Activated CD4-positive, alpha-beta T cell treated with anti-CD3 and anti-CD28 coated beads for 48 hours (primary cell): ENCODE measurements at places on chromosomes 6 and 20.
A peak's percentile ranks its signal among the peaks of the same experiment; 100 is the strongest.

DNA sequence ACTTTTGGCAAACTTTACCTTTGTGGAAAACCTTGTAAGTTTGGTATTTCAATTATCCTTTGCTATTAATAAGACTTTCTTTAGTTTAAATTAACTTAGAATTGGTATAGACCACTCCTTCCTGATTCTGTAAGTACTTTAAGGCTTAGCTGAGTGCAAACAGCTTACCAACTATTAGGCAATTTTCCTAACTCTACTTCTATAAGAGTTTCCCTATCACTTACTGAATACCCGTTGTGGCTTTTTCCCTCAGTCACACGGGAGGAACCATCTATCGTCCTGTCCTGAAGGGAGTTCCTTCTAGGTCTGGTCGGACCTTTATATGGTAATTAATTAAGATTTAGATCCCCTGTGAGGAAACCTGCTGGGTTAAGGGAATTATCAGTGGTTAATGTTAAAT lies 9.6 kb downstream of the SLC35A1 start:
- no peak for DNase-seq

DNA sequence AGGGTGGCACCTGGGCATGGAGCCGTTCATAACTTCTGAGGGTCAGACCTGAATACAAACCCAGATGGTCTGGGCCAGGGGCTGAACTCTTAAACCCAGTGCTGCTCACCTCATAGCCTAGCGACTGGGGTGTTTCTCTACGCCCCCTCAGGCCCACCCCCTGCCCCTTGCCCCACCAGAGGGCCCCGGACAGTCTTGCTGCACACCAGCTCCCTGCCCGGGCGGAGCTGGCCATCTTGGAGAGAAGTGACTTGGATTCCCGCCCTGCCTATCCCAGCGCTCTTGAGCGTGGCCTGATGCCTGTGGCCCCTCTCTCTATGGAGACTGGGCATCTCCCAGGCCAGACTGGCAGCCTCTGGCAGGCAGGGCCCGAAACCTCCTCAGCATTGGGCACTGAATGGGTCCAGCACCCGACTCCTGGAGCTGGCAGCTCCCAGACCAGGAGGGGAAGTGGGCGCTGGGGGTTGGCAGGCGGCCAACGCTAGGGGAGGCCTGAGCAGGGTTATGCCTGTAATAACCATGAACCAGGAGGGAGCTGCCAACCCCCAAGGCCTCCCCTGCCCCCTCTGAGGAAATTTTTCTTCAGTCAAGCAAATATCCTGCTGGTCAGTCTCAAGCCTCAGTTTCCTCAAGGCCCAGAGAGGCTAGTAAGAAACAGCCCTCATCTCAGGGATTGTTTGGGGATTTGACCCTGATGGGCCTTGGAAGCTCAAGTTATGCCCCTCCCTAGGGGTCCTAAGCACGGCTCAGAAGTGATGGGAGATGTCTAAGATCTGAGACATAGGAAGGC lies 169.5 kb downstream of the VEGFA start:
- no peak for DNase-seq

GRCh38 chr6:138128096-138128495 lies 20.9 kb upstream of the PERP start:
- no peak for DNase-seq

DNA sequence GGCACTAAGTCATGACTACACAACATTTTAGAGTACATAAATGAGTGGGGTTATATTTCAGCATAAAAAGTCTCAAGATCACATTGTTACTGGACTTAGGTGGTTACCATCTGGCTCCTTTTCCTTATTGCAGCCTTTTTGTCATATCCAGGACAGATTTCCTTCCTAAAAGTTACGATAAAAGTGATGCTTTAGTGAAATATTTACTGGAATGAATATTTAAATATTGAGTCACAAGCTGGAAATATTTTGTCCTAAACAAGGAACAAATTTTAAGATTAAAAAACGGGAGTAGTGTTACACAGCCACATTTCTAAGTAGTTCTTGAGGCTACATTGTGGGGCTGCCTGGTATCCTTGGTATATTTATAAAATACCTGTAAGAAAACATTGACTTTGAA lies 52.2 kb downstream of the CDC40 start:
- DNase-seq: no peak

GRCh38 chr20:21189761-21190523 lies 64.1 kb downstream of the KIZ start:
- no peak for DNase-seq

- DNase-seq: peak; percentile 31
Observed at GRCh38 chr6:87139236-87139635, 16.1 kb upstream of the ZNF292 start.

- no peak for DNase-seq
Observed at GRCh38 chr20:48975955-48976354, 54.4 kb downstream of the ARFGEF2 start.

DNA sequence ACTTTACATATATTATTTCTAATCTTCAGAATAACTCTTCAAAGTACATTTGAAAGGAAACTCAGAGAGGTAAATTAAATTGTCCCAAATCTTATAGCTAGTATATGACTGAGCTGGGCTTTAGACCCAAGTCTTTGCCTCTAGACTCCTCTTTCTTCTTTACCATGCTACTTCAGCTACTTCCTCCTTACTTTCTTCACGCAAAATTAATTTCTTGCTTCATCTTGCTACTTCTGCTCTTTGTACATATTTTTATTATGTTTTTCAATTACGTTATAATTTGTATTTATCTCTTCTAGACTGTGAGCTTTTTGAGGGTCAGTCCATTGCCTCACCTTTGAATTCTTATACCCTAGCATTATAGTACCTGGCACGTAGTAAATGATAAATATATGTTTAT lies 5.3 kb downstream of the TMEM170B start:
- DNase-seq: no peak

- DNase-seq: peak; percentile 68
Observed at GRCh38 chr6:43924222-43924702, 154.3 kb downstream of the VEGFA start.

DNA sequence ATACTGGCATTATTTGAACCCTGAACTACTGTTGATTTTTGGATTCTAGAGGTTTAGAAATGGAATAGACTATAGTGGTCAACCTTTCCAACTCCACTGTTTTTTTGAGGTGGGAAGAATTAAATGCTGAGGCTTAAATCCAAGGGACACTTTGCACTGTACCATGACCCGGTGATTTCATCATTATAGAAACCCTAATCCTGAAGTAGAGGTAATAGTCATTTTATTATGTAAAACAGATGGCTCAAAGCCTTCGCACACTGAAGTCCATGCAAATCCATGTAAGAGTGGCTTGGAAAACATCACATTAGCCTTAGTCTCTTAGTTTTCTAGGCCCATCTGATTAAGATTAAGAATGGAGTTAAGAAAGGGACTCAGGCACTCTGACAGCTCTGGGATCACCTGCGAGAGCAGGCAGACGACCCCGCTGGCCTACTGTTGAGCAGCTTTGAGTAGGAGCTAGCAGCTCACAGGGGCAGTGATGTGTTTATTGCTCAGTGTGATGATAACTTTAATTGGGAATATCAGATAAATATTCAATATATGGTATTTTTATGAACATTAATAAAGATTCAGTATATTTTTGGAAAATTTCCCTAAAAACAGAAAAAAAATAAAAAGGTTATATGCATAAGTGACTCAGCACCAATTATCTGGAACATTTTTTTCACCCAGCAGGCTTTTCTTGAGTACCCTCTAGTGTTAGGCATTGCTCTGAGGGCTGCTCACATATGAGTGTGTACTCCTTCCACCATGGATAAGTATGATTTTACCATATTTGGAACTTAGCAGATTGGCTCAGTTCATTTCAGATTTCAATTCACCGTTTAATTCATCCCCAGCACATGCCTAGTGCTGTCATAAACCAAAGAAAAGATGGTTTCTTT lies 13.4 kb downstream of the SLX4IP start:
- no peak for DNase-seq
